ENCODE measurements at places on chromosomes 4 and X.

- DNase-seq = no peak
Observed at GRCh38 chr4:2068198-2068470, 9.0 kb downstream of the NAT8L start.

GRCh38 chrX:71923516-71923915, 12.9 kb downstream of the NHSL2 start:
- no peak for DNase-seq

DNA sequence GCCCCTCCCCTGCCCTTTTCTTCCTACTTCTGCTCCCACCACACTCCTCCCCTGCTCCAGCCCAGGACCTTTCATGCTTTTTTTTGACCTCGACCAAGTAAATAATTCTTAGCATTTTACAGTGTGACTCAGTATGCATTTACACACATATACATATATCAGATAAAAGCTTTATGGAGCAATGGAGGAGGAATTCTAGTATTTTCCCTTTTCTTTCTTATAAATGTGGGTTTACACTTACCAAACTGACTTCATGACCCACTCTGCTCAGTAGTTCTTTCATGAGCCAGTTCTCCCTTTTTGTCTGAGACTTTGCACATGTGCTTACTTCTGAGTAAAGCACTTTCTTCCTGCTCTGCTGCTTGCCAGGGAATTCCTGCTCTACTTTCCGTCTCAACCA, 111.8 kb upstream of the H2AZ1 start:
- no peak for DNase-seq

DNA sequence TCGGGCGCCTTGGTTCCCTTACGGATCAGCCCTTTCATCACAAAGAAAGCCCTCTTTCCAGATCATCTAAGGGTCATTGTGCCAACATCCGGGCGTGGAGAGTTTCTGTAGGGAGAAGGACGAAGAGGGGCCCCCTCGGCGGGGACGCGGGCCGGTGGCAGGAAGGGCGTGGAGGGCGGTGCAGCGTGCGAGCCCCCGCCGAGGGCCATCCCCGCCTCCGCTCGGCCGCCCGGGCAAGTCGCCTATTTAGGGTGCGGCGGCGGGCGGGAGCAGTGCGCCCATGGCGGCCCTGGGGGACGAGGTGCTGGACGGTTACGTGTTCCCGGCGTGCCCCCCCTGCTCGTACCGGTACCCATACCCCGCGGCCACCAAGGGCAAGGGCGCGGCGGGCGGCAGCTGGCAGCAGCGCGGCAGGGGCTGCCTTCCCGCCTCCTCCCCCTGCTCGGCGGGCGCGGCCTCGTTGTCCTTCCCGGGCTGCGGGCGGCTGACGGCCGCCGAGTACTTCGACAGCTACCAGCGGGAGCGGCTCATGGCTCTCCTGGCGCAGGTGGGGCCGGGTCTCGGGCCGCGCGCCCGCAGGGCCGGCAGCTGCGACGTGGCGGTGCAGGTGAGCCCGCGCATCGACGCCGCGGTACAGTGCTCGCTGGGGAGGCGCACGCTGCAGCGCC, at the start of gene ZAR1:
Gene ZAR1 (plus strand): TSS at position 241 of the 668 bp plus-strand sequence. CDS start 40 bp downstream, at position 281.
- DNase-seq = no peak

DNA sequence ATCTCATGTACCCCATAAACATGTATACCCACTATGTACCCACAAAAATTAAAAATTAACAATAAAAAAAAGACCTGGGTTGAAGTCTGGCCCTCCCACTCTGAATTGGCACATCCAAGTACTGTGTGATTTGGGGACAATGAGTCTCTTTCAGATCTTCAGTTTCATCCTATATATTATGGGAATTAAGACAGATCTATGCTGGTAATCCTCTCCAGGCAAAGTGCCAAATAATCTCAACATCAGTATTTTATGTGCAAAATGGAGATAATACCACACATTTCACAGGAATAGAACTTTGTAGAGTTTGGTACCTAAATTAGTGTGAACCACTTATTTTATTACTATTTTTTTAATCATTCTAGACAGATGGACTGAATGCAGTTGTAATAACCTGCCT, 11.0 kb upstream of the SCD5 start:
- DNase-seq = no peak

DNA sequence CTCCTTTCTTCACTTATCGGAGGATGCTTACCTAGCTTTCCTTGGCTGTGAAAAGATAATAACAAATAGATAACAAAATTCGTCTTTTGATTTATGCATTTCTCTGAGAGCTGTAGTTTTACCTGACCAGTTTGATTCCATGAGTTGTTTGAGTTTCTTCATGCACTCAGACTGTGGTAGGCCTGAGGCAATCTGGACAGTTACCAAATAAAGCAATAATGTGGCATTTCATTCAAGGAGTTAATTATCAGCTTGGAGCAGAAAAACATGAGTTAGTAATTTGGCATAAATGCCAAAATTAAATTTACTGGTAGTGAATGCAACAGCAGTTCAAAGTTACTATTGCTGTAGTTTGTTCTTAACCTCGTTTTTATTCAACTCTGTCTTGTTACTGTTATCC, 53.5 kb downstream of the FABP2 start:
- DNase-seq = no peak

DNA sequence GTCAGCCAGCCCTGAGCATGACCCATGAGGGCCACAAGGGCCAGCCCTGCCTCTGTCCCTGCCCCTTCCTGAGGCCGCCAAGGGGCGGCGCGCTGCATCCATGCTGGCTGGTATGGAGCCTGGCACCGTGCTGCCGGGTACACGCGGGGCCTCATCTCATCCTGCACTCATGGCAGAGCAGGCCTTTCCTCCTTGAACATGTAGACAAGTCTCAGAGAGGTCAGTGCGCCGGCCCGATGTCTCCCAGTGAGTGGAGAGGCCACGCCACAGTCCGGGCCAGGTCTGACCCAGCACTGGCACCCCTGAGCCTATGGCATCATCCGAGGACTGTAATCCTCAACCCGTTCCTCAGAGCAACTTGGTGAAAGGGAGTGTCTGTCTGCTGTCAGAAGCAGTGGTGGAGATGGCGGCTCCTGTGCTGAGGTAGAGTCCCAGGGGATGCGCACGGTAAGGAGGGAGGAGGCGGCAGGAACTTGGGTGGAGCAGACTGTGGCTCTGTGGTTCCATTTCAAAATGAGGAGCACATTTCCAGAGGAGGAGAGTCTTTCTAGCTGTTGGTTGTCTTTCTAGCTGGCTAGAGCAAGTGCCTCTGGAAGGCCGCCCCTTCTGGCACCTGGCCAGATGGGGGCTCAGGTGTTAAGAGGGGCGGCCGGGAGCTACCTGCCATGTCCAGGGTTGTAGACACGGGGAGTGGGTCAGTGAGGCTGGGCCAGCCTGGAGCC, 32.8 kb downstream of the TRMT44 start:
- DNase-seq = no peak

DNA sequence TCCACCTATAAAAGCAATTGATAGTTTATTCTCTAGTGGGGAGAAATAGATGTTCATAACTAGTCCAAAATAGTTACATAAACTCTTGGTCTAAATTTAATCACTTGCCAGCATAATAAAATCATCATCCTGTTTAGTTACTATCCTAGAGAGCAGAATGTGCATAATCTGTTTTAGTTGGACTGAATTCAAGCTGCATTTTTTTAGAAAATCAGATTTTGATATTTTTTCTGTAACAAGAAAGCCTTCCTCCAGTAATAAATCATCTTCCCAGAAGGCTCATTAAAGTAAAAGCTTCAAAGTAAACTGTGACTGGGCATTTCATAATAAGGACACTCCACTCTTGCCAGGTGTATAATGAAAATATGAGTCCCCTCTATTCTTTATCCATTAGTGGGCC, 453.1 kb downstream of the TRAM1L1 start:
- no peak for DNase-seq

DNA sequence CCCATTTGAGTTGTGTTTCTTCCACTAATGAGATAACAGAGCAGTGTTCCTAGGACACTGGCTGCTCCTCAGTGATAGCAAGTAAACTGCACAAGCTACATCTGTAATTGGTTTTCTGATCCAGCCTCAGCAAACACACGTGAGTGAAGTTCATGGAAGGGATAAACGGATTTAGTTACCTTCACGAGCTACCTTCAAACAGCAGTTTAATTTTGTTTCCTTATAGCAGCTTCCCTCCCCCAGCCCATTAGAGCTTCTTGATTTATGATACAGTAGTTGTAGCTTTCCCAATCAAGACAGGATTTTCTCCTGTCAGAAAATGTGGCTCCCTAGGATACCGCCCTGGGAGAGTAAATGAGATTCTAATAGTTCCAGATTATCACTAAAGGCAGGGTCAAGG, 634.2 kb upstream of the FAT1 start:
- no peak for DNase-seq

GRCh38 chr4:10371869-10372471, 85.3 kb downstream of the ZNF518B start:
- DNase-seq = no peak

GRCh38 chr4:144655491-144655890, 9.5 kb downstream of the HHIP start:
- DNase-seq = no peak

GRCh38 chr4:46999566-46999965, 6.2 kb upstream of the GABRA4 start:
- DNase-seq = no peak

DNA sequence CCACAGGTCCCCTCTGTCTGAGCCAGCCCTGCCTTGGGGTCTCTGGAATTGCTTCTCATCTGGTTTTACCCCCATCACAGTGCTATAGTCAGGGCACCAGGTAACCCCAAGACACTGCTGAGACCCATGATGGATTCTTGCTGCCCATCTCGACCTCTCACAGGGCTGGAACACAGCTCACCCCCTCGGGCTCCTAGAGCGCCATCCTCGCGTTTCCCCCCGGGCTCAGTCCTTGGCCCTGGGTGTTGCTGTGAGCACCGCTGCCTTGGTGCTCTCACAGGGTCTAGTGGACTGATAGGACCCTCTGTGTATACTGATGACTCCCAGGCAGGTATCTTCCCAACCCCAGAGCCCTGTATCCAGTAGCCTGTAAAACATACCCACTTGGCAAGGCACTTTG, 8.8 kb downstream of the MAEA start:
- DNase-seq = no peak

DNA sequence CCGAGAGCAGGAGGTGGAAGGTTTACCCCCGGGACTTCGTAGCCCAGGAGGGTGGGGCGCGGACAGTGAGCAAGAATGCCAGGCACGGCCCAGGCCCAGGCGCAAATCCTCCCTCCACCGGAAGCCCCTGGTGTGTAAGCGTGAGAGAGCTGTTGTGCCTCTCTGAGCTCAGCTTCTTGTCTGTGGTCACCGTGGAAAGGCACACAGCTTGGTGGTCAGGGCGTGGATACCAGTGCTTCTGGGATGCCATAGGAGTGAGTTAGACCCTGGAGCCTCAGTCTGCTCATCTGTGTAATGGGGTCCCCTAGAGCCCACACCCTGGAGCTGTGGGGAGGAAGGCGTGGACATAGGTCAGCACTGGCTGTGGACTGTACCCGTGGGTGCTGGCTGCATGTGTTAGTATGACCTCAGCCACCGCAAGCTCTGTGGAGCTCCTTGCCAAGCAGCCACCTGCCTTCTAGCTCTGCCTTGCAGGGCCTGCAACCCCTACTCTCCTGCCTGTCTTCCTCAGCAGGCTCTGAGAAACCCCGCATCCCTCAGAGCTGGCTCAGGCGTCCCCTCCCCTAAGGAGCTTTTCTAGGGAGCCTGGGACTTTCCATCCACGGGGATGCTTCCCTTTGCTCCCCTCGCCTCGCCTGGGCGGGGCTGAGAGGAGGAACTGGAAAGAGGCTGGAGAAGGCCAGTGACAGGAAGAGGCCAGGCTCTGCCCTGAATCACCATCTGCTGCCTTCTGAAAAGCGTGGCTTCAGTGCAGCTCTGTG, 28.0 kb upstream of the AFAP1 start:
- DNase-seq = no peak
